GM13976 (cell line): ENCODE measurements at places on chromosomes 13 and 19.
A peak's percentile ranks its signal among the peaks of the same experiment; 100 is the strongest.

DNA sequence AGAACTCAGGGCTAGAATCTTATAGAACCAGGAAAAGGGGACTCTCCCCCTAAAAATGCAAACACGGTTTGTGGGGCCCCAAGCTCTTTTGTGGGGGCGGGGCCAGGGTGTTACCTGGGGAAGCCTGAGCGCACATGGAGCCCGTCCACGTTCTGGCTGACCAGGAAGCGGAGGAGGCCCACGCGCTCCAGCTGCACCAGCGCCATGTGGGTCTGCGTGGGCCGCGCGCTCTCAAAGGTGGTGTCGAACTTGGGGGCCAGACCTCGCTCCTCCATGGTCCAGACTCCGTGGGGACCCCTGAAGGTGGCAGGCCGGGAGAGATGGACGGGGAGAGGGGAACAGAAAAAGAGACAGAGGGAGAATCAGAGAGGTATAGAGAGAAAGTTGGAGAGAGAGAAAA, 3.4 kb downstream of the SIRT6 start:
- no peak for DNase-seq

DNA sequence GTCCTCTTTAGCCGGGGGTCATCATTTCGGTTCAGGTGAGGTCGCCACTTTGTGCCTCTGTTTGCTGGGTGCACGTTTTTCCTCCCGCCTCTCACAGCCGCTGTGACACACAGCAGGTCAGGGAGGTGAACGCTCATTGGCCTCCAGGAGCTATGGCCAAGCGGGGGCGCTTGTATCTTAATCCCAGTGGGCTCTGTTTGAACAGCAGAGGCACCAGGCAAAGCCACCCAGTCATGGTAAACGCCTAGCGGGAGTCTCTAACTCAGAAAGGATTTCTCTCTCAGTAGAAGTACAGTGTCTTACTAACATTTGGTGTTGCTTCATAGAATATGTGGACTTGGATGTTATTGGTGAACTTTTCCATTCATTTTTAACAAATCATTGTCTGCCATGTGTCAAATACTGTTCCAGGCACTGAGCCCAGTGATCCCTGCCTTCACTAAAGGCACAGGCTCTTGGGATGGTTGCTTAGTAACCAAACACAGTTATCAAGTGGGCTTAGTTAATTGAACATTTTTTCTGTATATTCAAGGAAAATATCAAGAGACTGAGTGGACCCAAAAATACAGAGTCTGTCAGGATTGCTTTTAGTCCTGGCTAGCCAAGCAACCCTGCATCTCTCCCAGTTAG, 186.7 kb downstream of the STK24 start:
- DNase-seq: no peak

DNA sequence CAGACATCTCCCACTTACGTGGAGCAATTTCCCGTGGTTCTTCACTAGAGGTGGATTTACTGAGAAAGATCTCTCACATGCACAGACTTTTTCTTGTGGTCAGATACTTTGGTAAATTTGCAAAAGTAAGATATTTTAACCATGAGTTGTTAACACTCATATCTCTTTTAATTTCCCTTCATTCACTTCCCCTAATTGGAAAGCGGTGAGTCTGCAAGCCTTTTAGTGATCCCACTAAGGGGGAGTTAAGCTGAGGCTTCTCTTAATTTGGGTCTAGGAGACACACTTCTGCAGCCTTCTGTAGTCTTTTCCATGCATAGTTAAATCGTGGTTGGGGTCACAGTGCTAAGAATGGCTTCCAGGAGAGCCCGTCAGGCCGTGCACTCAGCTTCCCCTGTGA, 30.7 kb upstream of the SERPINE3 start:
- DNase-seq: no peak

DNA sequence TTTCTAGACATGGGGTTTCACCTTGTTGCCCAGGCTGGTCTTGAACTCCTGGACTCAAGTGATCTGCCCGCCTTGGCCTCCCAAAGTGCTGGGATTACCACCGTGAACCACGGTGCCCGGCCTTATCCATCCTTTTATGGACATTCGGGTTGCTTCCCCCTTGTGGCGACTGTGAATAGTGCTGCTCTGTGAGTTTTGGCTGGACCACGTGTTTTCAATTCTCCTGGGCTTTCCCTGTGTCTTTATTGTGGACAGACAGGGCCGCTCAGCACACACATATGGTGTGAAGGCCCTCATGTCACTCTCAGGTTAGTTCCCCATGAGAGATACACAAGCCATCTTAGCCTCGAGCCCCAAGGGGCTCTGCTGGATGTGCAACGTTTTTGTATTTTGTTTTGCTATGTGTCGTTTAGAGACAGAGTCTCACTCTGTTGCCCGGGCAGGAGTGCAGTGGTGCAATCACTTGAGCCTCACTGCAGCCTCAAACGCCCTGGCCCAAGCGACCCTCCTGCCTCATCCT, 40.5 kb downstream of the MAU2 start:
- DNase-seq: peak; percentile 86

DNA sequence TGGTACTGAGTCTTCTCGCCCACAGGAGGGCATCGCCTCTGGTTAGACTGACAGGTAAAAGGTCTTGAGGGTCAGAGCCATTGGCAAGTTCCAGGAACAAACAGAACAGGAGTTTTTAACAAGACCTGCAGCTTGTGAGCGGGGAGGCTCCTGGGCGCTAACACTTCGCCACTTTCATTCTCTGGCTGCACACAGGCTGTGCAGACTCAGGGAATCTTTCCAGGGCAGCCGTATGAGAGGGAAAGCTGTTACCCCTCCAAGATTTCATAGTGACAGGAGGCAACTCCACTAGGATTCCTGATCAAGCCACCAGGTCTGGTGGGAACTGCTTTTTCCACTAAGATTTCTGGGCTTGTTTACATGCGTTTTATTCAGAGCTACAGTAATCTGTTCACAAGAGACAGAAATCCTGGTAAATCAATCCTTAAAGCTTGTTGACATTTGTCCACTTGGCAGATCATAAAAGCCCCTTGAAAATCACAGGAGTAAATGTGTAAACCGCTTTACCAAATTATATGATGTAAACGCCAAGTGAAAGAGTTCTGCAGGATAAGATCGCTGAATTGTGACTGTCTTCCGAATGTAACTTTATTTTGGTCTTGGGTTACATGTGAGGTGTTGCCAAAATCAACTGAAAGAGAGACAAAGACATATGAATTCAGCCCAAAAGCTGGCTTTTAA, 190.6 kb downstream of the MZT1 start:
- no peak for DNase-seq

DNA sequence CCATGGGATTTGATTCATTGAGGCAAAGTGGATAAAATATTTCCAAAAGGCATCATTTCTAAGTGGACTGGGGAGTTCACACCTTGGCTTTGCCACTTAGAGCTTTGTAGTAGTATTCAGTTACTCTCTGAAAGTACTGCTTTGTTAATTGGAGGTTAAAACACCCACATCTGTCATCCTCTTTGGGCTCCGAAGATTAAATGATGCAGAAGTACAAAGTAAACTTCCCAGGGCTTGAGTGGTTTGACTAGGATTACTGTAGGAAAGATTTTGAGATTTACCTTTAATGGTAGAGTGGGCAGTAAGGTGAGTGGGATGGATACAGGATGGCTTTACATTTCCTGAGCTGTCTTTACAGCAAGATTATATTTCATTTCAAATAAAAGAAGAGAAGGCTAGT, 42.4 kb downstream of the WASF3 start:
- no peak for DNase-seq

- peak; percentile 84 for DNase-seq
Measured at GRCh38 chr19:4059891-4060620, 6.6 kb downstream of the ZBTB7A start.

DNA sequence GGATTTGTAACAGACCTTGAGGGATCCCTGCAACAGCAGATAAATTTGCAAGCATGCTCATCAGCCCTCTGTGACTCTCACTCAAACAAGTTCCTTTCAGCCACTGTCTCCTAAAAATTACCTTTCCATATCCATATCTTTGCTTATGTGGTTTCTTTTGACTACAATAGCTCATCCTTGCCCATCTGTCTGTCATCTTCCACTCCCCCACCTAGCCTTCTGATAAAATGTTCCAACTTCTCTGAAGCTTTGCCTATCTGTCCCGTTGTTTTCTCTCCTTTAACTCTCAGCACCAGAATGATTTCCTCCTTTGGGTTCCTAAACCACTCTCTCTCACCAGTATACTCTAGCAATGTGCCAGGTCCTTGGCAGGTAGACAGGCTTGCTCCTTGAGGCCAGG, 194.5 kb downstream of the VWA8 start:
- DNase-seq: no peak

DNA sequence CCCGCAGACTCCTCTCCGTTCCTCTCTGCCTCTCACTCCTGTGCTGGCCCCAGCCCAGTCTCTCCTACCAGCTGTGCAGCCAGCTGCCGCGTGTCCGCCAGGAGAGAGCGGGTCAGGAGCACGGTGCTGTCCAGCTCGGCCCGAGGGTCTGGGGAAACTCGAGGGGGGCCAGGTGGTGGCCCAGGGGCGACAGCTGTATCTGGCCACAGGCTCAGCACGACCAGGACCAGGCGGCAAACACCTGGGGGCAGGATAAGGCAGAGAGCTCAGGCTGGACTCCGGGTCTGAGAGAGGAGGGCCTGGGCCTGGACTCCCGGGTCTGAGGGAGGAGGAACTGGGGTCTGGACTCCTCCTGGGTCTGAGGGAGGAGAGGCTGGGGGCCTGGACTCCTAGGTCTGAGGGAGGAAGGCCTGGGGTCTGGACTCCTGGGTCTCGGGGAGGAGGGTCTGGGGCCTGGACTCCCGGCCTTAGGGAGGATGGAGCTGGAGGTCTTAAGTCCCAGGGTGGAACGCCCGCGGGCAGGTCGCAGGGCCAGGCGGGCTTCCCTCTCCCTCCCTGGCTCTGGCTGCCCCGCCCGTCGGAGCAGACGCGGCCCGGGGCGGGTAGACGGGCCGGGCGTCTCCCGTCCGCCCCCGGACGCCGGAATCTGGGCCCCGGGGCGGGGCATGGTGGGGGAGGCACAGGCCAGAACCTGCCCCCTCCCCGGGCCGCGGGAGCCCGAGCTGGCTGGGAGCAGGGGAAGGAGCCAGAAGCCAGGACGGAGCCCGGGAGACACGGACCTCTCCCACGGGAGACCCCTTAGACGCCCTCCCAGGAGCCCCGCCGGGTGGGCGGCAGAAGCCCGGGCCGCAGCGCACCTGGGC, 1.3 kb downstream of the IL11 start:
- peak; percentile 65 for DNase-seq

GRCh38 chr19:47280183-47280797, 5.6 kb downstream of the INAFM1 start:
- DNase-seq: peak; percentile 50

GRCh38 chr19:31099515-31100205, 249.6 kb downstream of the TSHZ3 start:
- DNase-seq: no peak

GRCh38 chr13:30727491-30728355, 7.6 kb upstream of the ALOX5AP start:
- no peak for DNase-seq

GRCh38 chr13:51063909-51064308, 47.2 kb downstream of the C13orf42 start:
- no peak for DNase-seq
